ENCODE measurements at places on chromosomes 7 and 10.

GRCh38 chr7:110372685-110373084, 718.2 kb upstream of the LRRN3 start:
- DNase-seq = no peak

DNA sequence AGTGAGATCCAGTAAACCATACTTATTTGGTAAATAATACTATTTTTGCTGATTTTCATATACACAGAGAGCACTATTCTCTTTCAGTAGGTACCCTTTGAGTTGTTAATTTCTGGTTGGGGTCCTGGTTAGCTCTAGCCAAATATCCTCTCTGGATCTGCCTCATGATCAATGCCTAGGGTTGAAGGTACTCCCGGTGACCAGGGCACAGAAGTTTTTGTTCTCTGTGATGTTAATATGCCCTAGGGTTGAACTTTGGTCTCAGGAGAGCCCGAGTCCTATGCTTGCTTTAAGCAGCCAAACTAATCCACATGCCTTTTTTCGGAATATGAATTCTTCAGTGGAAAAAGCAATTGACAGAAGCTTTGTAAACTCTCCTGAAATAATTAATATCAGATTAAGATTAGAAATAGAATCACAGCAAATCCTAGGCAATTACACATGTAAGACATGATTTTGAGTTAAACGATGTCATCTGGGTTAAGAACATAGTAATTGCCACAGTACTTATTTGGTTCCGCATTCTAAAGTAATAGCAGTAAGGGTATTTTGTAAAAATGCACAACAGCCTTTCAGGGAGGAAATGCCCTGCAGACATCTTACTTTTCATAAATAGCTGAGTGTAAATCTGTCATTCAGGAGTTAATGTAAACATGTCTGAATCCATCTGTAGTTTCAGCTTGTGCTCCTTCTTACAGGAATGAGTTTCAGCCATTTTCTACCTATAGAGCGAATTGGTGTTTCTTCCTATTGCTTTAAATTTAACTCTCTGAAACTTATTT, 10.1 kb downstream of the CHN2 start:
- DNase-seq = no peak

GRCh38 chr7:2202901-2203765, 29.6 kb downstream of the MAD1L1 start:
- DNase-seq = no peak

- no peak for DNase-seq
These were observed 461.0 kb upstream of the NRG3 start for GRCh38 chr10:81414038-81414437.

All from stimulated activated CD4-positive, alpha-beta T cell treated with anti-CD3 and anti-CD28 coated beads, Interleukin-1b, Interleukin-23, amount 100 ng/mL, for 1 hour (primary cell).